ENCODE measurements at places on chromosomes 2 and 18.

DNA sequence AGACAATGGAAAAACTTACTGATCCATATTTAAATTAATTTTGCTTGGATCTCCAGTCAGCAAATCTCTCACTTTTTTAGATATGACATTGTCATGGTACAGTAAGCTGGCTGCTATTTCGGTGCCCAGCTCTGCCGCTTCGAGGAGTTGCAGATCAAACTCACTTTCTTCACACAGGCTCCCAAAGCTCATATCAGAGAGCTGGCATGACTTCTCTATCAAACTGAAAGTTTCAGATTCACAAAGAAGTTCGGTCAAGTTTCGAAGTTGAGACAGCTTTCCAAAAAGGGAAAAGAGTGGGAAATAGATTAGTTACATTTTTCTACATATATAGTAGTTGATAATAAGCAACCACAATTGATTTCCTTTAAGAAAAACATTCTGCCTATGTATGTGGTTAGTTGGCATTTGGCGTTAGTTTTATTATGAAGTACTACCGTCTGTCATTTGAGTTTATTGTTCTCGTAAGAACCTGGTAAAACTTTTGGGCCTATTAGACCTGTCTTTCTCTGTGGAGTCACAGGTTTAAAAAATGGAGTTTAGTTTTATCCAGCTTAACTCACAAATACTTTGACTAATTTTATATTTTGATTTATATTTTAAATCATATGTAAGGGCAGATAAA is 118.8 kb downstream of the ABCA12 start:
- no peak for DNase-seq

- DNase-seq: no peak
These were observed 125.6 kb upstream of the CDCA7 start for GRCh38 chr2:173229086-173229485.

DNA sequence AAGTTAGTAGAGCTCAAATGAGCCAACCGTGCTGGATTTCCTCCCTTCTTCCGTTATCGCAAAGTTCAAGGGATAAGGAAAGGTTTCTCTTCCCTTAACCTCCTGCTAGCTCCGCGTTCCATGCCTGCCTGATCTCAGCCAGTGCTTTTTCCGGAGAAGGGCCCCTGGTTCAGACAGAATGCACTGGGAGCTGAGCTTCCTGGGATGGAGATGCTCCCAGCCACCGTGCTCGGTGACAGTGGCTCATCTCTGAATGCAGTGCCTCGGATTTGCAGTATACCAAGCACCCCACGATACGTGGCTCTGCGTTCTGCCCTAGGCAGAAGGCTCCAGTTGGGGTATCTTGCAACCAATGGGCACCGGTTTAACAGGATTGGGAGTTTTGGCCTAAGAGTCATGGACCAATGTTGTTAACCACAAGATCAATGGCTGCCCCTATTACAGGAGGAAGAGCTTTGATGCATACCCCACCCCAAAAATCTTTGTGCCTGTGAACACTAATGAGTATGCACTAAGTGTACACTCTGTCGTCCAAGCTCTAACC is 876 bp downstream of the CNTNAP5 start:
- DNase-seq: no peak

- DNase-seq: no peak
These were observed 34.5 kb downstream of the PDIA6 start for GRCh38 chr2:10777842-10778723.

DNA sequence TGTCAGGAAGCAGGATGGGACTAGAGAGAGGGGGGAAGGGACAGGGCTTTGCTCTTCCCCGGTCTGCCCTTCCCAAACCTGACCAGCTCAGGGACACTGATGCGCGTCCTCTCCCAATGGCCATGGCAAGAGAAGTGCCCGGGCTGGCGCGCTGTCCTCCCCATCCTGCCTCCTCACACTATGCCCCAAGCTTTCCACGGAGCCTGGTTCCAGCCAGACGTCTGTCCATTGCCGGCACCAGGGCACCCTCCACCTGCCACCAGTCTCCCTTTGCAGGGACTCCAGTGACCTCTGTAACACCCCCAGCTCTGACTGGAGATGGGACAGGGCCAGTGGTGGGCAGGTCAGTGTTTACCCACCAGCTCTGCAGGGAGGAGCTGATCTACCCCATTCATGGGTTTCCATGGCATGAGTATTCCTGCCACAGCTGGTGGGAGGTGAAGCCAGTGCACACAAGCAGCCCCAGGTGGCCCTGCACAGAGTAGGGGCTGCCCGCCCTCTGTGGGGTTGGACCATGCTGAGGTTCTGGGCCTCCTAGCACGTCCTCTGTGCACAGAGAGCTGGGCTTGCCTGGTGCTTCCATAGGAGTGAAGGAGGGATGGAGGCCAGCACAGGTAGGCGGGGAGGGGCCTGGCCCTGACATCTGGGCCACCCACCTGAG is 109.5 kb downstream of the PXDN start:
- DNase-seq: no peak

DNA sequence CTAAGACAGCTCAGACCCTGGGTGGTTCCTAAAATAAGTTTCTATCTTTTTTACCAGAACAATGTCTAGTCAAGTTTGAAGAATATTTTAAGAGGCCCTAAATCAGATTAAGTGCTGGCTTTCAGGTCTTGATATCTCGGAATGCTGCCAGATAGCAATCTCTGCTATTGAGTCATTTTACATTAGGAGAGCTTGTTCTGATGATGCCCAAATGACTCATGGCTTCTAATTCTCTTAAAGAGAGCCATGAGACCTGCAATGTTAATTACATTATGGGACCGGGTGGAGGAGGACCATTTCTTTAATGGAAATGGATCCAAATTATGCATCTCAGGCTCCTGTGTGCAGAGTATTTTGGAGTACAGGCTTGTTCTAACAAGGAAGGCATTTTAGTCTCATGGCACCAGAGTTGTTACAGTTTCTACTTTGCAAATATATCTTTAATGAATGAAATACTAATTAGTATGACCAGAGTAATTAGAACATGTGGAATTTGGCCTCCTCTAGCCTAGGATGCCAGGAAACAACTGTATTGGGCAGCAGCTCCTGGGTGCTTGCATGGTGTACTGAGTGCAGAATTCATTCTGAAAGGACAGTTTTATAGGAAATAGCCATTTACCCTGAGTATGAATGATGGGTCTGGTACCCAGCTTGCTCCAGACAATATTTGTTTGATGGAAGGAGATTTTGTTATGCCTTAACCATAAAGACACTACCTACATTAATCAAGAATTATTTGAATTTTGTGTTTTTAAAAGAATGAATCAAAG is 94.0 kb upstream of the SULT1C3 start:
- no peak for DNase-seq

DNA sequence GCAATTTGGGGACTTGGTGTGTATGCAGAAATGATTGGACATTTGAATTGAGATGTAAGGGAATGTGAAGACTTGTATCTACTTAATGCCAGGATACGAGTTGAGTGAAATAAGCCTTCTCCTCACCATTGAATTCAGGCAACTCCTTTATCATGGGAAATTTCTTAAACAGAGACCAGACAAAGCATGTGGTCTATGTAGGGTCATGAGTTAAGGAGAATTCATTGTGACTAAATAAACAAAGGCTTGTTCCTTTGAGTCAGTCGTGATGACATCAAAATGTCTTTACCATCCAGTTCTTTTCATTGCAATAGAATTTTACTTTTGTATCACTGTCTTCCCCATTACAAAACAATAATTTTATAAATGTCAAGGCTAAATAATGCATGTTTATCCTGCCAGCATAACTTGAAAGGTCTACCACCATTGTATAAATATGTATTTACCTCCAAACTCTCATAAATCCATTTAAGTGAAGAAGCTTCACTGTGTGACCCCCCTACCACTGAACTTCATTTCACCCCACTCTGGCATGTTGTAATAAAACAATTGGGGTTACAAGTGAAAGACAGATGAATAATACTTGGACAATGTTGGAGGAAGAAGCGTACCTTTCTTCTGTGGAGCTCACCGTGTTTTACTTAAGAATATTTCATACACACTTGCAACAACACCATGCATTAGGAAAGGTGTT is 149.4 kb downstream of the EPHA4 start:
- DNase-seq: no peak

- no peak for DNase-seq
These were observed 3.3 kb upstream of the SRSF7 start for GRCh38 chr2:38754506-38754905.

GRCh38 chr2:7588295-7588694 is 671.1 kb downstream of the RNF144A start:
- no peak for DNase-seq

DNA sequence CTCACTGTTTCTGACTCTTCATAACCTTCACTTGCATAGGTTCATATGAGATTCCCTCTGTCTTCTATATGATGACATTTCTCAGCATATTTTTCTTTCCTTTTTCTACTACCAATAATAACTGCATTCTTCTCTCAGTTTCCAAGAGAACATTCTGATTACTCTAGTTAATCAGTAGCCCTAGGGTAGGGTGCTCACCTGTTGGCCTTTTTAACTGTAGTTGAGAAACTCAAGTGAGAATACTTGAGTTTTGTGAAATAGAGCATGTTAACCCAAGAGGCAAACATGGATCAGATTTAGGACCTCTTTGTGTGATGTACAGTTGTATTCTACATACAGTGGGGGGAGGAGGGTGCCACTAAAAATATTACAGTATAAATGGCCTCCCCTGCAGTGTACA is 308.0 kb downstream of the CMPK2 start:
- DNase-seq: no peak

- DNase-seq: no peak
These were observed 539.0 kb downstream of the ARHGAP15 start for GRCh38 chr2:143668234-143668633.

GRCh38 chr2:206354129-206354528 is 79.7 kb downstream of the ZDBF2 start:
- DNase-seq: no peak

DNA sequence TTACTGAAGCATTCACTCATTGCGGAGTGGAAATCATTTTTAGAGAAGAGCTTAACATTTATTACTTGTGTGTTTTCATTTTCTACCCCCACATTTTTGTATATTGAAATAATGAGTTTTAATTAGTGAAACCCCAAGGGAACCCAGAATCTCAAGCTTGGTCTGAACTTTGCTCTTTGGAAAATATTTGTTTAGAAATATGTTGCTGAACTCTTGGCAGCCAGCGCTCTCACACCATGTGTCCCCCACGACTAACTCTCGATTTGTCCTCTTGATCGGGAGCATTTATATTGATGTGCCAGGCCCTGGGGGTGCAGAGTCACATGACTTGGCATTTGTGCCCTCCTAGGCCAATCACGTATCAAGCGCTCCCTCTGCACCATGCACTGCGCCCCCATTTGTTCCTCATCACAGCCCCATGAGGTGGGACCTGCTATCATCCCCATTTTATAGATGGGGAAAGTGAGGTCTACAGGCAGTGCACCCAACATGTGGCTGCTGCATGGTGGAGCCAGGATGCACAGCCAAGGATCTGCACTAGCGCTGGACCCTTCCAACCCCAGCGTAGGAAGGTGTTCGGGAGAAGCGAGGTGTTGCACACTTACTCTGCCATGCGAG is 149.7 kb downstream of the NCK2 start:
- no peak for DNase-seq

DNA sequence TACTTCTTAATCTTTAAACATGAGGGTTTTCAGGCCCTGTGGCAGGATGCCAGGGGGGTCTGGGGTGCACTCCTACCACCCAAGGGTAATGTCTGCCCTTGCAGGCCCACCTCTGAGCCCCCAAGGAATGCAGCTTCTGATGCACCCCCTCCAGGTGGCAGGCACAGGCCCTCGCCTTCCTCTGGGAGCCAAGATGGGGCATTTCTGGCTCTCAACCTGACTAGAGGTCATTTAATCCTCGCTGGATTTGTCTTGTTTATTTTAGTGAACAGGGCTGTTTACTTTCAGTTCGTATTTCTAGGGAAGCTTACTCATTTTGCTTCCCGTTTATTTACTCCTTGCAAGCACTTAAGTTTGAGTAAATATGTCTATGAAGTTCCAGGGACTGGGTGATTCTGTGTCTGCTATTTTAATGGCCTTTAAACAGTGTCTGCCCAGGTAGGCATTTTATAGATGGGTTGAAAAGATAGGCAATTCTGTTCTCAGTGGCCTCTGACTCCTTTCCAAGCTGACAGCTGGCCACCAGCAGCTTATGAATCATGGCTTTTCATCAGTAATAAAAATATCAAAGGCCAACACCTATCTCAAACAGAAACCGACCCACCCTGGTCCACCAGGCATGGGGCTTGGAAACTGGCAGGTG is 11.1 kb upstream of the DNPEP start:
- DNase-seq: no peak

DNA sequence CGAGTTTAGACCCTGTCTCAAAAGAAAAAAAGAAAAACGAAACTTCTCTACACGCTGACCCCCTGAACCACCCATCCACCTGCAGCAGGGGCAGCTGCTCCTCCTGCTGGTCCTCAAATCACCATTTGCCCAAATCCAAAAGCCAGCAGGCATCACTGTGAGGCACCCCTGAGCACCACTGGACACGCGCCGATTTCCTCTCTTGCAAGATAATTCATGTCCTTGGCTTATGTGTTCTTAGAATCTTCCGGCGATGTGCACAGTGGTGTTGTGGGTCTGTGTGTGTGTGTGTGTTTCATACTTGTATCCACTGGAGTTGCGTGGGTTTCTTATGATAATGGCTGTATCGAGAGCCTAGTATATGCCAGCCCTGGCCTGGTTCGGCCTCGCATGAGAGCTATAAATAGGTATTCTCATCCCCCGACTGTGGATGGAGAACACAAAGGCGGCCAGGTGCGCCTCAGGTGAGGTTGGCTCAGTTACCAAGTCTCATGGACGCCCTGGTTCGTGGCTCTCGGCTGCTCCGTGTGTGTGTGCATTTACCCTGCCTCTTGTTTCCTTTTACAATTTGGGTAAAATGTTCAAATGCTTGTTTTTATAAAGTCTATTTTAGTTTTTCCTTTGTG is 235.5 kb downstream of the HDAC4 start:
- DNase-seq: no peak

GRCh38 chr2:233480490-233481202 is 85.9 kb downstream of the USP40 start:
- no peak for DNase-seq

DNA sequence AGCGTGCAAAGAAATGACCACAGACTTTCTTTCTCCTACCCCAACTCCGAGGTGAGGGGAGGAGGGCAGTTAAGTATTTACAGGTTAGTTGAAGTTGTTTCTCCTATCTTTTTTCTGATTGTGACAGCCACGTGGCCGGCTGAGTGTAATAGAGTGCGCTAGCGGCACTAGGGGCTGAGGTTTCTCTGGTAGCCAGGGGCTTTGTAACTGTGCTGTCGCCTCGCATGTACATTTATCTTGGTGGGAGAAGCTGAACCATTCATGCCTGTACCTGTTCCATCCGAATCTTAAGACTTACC is 214.1 kb upstream of the STON1 start:
- no peak for DNase-seq

- DNase-seq: no peak
These were observed 32.6 kb upstream of the SPAG16 start for GRCh38 chr2:213251618-213252017.
